ENCODE measurements at places on chromosomes 7 and 10. TPM values are rescaled to one million over a fixed set of nuclear protein-coding genes. Genes with fewer than 3 reads are reported as not detected.

SCIN gene
- total RNA-seq = 0.49 TPM

EVX1 gene
- not detected for total RNA-seq

HTR5A gene
- total RNA-seq = not detected

NPY4R gene
- total RNA-seq = 29.6 TPM

ATOH7 gene
- total RNA-seq = 0.26 TPM
